GM12864 (cell line): ENCODE measurements at places on chromosomes 5 and 9.

GRCh38 chr5:39159811-39160490, 59.4 kb downstream of the FYB1 start:
- DNase-seq, result no peak

- no peak for DNase-seq
These were observed 99.1 kb downstream of the ADAMTS16 start for GRCh38 chr5:5239191-5239590.

DNA sequence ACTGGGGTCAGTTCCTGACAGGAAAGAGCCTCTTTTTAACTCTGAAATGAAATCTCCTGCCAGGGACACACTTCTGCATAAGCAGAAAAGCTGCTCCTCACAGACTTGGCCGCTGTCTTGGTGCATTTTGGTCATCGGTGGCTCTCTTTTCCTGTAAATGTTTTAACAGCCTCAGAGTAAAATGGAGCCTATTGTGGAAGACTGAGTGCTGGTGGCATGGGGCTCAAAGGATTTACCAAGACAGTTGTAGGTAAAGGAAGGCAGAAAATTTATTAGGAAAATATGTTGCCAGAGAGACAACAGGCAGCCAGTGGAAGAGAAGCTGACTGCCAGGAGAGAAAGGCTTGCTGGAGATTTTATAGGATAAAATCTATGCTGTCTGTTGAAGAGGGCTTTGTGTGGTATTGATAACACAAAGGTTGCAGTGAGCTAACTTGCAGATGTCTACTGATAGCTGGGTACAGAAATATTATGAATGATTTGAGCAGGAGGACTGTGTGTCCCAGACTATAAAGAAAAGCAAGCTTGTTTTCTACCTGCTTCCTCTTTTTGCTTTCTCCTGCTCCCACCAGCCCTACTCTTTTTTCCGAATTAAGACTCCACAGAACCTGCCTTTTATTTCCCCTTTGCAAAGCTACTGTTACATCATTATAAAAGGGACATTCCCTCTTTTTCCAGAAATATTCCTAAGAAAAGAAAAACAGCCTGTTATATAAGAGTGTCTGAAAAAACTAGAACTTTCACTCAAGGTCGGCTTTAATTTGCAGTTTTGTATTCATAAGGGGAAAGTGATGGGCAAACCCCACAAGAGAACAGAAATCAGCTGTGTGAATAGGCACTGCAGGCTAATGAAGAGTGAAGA, 27.9 kb upstream of the IFNA14 start:
- DNase-seq, result no peak

DNA sequence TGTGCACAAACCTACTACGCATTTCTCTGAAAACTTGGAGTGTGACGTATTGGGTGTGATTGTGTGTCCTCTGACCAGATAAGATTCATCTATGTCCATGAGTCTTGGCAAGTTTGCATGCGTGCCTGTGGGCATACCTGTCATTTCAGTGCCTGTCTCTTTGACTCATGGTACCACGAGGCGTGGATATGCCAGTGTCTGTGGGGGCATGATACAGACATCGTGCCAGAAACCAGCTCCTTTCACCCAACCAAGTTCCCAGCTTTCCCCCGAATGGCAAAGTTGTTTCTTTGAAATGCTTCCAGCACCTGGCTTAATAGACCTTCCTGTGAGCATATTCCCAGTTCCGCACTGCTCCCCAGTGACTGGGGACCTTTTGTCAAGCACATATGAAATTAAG, 241.9 kb upstream of the MVB12B start:
- DNase-seq, result no peak

- DNase-seq, result no peak
These were observed 21.5 kb upstream of the RALGPS1 start for GRCh38 chr9:126893079-126893478.

DNA sequence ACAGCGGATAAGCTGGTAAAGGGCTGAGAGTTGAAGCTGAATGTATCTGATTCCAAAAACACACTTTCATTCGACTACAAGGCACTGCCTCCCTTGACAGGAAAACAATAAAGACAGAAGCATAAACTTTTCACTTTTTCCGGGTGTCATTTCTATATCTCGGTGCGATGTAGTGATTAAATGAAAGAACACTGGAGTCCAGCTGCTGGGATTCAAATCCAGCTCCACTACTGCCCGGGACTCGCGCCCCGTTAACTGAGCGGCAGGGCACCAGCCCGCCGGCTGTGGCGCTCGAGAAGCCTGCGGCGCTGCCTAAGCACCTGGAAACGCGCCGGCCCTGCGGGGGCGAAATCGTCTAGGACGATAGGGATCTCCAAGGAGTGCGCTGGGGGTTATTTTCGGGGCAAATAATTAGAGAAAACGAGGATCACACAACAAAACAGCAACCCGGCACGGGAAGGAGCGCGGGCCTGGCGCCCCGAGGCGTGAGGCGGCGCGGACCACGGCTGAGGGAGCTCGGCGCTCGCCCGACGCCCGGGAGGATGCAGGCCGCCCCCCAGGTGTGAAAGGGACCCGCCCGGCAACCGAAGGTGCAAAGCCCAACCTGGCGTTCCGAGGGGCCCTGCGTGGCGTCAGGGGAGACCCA, 837 bp downstream of the UIMC1 start:
- no peak for DNase-seq
